ENCODE measurements at places on chromosomes 12 and 14. TPM values are rescaled to one million over a fixed set of nuclear protein-coding genes. Genes with fewer than 3 reads are reported as not detected.

The ACSS3 gene
- not detected for total RNA-seq

The PPFIA2 gene
- 2.2 TPM for total RNA-seq

The RPGRIP1 gene
- total RNA-seq: not detected

GRCh38 chr14:78202976-78203375 is 32.8 kb downstream of the NRXN3 start:
- no peaks in the 10 kb centered on the region for H3K4me1 ChIP-seq
- H3K36me3 ChIP-seq: no peaks in the 10 kb centered on the region
- H3K27me3 ChIP-seq: peaks cover 7% of the 10 kb centered on the region
- DNase-seq: no peak
- H3K27ac ChIP-seq: no peak overlapping the region

GRCh38 chr14:76109087-76109880 is 42.4 kb upstream of the GPATCH2L start:
- peaks cover 20% of the 10 kb centered on the region for H3K27me3 ChIP-seq
- peak overlapping the region; percentile 22 for H3K27ac ChIP-seq
- H3K4me3 ChIP-seq: no peak overlapping the region
- peaks cover 13% of the 10 kb centered on the region for H3K4me1 ChIP-seq

Data from MCF 10A (cell line).